ENCODE measurements at places on chromosomes 2 and 18.

- DNase-seq, result no peak
Measured at GRCh38 chr2:168912901-168913369, 11.8 kb downstream of the G6PC2 start.

- DNase-seq, result no peak
Measured at GRCh38 chr2:218043701-218044109, 25.3 kb upstream of the RUFY4 start.

- DNase-seq, result no peak
Measured at GRCh38 chr2:25115902-25116301, 52.5 kb downstream of the POMC start.

- no peak for DNase-seq
Measured at GRCh38 chr2:210548031-210548430, 8.4 kb upstream of the CPS1 start.

DNA sequence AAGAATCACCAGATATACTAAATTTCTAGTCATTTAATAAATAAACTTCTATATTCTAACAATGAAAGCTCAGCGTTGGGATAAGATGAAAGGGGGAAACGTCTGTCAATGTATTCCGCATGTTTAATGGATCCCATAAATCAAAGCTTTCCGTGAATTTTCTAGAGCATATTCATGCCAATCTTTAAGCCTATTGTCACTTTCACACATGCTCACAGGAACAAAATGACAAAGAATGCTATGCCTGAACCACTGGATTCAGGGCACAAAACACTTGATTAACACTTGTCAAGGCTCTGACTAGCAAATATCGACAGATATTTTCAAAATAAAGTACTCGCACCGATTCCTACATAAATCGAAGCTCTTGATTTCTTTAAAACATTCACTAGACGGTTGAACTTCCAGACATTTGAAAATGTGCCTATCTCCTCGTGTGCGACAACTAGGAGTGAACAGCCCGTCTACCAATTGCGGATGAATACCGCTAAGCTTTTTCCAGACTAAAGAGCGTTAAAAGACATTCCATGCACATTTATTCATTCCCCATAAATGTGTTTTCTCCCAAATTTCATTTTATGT is 1.8 kb downstream of the TLK1 start:
- no peak for DNase-seq

DNA sequence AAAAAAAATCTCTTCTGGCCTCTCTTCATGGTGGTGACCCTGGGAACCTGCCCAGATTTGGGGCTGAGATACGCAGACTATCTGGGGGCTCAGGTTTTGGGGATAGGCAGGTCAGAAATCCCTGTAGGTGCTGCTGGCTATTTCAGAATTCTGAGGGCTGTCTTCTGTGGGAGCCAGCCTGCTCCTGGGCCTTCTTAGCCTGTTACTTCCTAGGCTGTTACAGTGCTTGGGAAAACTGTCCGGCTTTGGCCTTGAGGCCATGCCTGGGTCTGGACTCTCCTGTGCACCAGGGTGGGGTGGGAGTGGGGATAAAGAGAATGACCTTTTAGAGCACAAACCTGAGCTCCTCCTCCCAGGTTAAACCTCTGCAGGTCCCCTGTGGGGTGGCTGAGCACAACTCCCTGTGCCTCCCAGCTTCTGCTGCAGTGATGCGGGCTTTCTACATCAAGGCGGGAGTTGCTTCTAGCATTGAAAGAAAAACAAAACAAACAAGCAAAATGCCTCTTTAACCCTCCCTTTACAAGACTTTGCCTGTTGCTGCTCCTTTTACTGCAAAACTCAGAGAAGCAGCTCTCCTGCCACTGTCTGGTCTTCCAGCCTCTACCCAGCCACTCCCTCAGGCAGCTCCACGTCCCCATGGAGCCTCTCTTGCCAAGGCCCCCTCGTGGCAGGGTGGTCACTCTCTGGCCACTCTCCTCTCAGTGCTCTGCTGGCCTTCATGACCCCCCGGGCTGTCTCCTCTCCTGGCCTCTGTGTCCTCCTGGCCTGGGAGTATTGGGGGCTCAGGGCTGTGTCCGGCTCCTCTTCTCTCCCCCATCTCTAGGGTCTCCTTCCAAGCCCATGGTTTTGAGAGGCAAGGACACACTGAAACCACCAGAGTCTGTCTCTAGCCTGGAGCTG is 293.0 kb upstream of the HS6ST1 start:
- no peak for DNase-seq

GRCh38 chr2:105943977-105944376 is 199.3 kb downstream of the NCK2 start:
- no peak for DNase-seq

DNA sequence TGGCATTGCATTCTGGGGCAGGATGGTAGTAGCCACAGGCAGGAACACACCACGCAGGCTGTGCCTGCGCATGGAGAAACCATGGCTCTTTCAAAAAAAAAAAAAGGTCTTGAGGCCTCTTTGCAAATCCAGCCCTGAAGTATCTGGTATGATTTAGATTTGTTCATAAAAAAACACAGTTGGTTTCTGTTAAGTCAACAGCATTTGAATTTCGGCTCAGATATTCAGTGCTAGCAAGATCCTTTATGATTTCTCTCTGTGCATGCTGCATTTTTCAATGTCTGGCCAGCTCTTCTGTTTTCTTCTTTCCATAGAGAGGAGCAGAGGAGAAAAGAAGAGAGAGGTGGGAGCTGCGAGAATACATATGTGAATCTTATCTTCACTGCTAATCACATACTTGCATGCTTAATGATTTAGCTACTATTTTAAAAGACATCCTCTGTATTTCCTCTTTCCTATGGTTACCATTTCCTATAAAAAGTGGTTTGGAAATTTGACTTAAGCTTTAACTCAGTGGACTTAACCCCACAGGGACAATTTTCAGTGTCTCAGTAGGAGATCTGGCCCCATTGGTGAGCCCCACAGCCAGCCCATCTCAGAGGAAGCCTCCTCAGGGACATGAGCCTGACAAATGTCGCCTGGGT is 214.3 kb upstream of the APCDD1 start:
- DNase-seq, result peak; percentile 16

DNA sequence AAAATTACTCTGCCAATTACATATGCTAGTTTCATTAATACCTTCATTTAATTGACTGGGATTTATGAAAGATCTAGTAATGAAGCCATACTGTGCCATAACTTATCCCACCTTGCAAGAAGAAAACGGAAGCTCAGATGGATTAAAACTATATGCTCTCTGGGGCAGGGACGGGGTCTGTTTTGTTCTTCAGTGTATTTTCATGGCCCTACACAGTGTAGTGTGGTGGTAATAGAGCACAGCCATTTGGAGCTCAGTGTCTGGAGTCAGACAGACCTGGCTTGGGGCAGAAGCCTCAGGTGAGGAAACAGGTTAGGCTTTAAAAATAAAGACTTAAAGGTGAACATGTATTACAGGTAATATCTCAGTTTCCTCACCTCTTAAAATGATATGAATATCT is 62.3 kb downstream of the FIGN start:
- no peak for DNase-seq

GRCh38 chr2:144517866-144518747 is 1.8 kb downstream of the ZEB2 start:
- no peak for DNase-seq

DNA sequence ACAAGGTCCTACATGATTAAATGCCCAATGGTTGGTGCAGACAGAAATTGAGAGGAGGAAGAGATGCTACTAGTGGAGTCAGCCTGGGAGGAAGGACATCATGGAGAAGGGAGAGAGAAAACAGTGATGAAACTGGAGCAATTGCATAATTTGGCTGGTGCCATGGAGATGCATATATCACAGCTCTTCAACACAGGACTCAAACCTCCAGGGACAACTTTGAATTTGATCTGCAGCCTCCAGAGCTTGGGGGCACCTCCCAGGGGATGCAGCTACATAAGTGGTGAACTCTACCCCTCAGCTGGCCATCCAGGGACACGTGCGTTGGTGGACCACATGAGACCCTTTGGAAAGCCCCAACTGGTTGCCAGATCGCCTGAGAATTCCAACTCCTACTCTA is 80.4 kb downstream of the CTAGE1 start:
- peak; percentile 14 for DNase-seq

GRCh38 chr2:54581326-54582039 is 125.4 kb downstream of the SPTBN1 start:
- DNase-seq, result peak; percentile 75

DNA sequence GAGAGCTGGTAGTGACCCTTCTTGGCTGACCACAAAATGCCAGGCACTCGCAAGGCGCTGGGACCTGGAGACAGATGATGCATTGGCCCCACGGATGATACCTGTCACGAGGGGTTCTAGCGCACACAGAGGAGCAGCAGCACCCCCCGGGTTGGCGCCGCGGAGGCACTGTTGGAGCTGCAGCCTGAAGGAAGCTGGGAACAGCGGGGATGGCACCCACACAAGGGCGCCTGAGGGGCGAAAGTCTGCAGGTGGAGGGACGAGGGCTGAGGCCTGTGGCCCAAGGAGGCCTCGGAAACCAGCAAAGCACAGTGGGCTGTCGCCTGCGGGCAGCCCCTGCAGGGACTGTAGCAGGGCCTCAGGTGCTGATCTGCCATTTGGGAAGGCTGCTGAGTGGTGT is 33.6 kb downstream of the FAM228A start:
- DNase-seq, result no peak

- DNase-seq, result no peak
Measured at GRCh38 chr2:216949700-216950413, 90.0 kb upstream of the TNP1 start.

- no peak for DNase-seq
Measured at GRCh38 chr2:86774862-86775261, 15.9 kb downstream of the CD8A start.

- DNase-seq, result no peak
Measured at GRCh38 chr18:23495723-23496440, 7.4 kb upstream of the RMC1 start.

GRCh38 chr2:172082105-172082943 is 3.0 kb upstream of the DLX1 start:
- DNase-seq, result no peak

DNA sequence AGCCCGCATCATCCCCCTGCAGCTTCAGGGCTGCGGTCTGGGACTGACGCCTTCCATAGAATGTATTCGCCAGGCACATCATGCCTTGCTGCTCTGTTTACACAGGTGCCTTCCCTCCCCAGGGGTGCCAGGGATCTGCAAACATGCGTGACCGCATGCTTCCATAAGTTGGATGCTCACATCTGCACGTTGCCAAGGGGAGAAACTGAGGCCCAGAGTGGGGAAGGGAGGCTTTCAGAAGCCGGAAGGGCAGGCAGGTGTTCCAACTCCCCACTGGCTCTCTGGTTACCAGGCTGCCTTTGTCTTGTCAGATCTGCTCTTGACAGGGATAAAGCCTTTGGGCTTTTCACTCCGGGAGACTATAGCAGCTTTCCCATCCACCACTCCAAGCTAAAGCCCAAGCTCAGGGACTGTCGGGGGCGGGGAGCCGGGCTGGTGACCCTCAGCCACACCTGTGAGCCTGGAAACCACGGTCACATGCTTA is 125.8 kb upstream of the TNP1 start:
- no peak for DNase-seq

- no peak for DNase-seq
Measured at GRCh38 chr2:12554224-12555011, 162.3 kb upstream of the TRIB2 start.

DNA sequence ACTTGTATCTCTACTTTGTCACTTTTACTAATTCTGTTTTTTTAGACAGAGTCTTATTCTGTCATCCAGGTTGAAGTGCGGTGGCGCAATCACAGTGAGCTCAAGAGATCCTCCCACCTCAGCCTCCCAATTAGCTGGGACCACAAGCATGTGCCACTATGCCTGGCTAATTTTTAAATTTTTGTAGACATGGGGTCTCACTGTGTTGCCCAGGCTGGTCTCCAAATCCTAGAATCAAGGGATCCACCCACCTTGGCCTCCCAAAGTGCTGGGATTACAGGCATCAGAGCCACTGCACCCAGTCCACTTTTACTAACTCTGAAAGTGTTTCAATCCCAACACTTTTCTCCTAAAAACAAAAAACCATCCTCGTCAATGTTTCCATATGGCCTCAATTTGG is 94.9 kb downstream of the MALT1 start:
- DNase-seq, result no peak

DNA sequence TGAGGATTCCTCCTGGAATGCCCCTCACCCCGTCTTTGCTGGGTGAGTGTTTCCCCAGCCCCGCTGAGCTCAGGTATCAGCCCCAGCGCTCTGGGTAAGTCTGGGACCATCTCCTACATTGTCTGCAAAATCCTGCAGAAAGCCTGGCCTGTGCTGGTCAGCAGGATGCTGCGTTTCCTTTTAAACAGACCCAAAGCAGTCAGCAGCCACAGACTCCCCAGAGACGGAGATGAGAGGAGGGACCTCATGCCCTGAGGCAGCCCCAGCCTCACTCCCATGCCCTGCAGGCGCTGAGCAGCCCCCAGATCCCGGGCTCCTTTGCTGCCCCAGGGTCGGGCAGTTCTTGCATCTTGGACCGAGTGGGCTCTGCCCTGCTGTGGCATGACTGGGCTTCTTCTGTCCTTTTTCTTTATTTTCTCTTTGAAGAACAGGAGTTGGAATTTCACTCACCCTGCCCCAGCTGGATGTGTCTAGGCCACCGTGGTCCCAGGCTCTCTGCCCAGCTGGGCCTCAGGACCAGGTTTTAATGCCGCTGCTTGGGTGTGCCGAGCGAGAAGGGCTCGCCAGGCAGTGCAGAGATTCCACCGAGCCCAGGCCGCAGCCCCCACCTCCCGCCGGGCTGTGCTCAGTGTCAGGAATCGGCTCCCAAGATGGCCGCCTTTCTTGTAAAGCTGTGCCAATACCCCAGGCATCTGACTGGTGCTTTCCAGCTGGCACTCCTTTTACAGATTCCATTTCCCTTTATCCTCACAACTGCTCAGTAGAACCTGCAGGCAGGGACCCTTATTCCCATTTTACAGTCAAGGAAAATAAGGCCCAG is 43.6 kb downstream of the ODC1 start:
- DNase-seq, result no peak

GRCh38 chr2:206337956-206338355 is 63.5 kb downstream of the ZDBF2 start:
- no peak for DNase-seq

GRCh38 chr18:47901624-47902362 is 28.7 kb downstream of the SMAD2 start:
- peak; percentile 79 for DNase-seq

- peak; percentile 41 for DNase-seq
Measured at GRCh38 chr2:54716375-54716774, 7.1 kb upstream of the EML6 start.

DNA sequence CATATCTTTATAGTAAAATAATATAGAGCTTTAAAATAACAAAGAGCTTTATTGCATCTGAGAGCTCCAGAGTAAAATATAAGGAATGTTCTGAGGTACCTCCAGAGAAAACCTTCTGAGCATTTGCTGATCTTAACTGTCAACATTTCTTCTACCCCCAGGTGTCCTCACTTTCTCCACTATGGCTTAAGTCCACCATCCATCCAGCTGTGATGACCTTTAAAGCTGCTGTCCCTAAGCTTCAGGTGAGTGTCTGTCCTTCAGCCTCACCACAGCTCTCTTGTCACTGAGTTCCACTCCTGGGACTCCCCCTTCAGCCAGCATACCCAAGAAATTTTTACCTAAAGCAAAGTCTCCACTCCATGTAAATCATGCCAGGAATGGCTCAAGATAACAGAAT is 137.9 kb downstream of the MYO5B start:
- no peak for DNase-seq

- DNase-seq, result no peak
Measured at GRCh38 chr18:57150081-57150480, 3.2 kb downstream of the BOD1L2 start.
